ENCODE measurements at places on chromosomes 3 and 15. TPM values are rescaled to one million over a fixed set of nuclear protein-coding genes. Genes with fewer than 3 reads are reported as not detected.

Gene ARHGEF26
- 3.3 TPM for total RNA-seq

Gene GPR87
- total RNA-seq: not detected

Gene ECE2
- 0.24 TPM for total RNA-seq

Gene CD47
- total RNA-seq: 81.3 TPM

Gene CPNE9
- not detected for total RNA-seq

Gene RASGRF1
- total RNA-seq: 0.14 TPM

Gene C3orf20
- 0.21 TPM for total RNA-seq

Gene RBP2
- total RNA-seq: 0.67 TPM

Gene GPR149
- total RNA-seq: not detected

Gene GOLGA8J
- not detected for total RNA-seq

Gene LRRC58
- total RNA-seq: 11.3 TPM

- no peak for DNase-seq
Measured at GRCh38 chr3:108320746-108321350, 24.5 kb downstream of the HHLA2 start.

DNA sequence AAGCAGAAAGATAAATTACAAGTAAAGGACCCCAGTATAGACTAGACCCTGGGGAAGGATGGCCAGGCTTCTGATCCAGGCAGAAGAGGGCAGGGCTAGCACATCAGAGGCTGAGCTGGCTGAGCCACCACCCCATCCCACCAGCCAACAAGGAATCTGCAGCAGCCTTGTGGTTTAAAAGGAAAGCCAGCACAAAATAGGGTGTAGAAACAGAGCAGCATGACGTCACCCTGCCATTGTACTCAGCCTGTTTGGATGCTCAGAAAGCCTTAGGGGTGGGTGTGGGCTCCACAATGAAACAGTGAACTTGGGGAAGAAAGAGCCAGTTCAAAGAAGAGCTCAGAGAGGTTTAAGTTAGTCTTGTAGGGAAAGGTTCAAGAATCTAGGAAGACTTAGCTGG is 28.2 kb downstream of the DUOX1 start:
- DNase-seq: no peak

DNA sequence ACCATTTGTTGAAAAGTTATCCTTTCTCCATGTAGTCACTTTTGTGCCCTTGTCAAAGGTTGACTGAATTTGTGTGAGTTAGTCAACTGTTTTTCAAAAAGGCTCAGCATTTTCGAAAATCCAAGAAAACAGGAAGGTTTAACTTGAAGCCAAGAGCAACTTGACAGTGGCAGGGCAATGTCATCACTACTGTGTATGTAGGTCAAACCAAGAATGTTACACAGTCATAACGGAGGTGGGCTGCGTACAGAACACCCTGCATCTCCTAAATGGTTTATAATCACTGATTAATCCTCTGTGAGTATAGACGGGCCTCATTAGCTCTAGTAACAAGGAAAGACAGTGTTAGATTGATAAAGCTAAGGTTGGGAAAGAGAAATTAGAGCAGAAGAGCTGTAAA is 1064.9 kb downstream of the FHIT start:
- DNase-seq: no peak

- DNase-seq: no peak
Measured at GRCh38 chr3:65376426-65376825, 662.3 kb downstream of the MAGI1 start.

GRCh38 chr3:27093771-27094170 is 275.4 kb downstream of the NEK10 start:
- DNase-seq: no peak

- no peak for DNase-seq
Measured at GRCh38 chr15:93973287-93973686, 258.1 kb upstream of the MCTP2 start.

DNA sequence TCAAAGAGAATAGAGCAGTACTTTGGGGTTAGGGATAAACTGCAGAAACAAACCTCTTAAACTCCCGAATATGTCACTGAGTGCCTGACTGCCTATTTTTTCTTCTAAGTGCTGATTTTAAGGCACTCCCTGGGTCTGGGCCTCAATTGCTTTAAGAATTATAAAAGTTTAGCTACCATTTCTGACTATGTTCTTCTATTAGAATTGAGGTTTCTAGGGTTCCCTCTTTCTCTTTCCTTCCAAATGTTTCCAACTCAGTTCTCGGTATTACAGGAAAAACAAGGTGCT is 28.9 kb downstream of the PLS1 start:
- no peak for DNase-seq

DNA sequence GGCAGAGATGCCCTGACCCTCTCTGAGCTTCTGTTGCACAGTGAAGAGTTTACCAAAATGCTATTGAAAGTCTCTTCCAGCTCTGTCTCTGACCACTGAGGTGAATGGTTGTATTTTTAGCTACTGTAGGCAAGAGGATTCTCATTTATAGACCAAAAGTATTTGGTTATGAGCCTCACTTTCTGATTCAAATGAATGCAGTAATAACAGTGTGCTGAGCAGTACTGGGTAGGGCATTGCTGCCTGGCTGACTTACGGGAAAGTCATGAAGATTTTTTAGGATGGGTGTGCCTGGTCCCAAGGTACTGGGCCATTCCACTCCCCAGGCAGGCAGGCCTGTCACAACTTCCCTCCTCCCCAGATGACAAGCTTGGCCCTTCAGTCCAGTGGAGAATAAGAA is 15.5 kb downstream of the PLA1A start:
- DNase-seq: no peak

DNA sequence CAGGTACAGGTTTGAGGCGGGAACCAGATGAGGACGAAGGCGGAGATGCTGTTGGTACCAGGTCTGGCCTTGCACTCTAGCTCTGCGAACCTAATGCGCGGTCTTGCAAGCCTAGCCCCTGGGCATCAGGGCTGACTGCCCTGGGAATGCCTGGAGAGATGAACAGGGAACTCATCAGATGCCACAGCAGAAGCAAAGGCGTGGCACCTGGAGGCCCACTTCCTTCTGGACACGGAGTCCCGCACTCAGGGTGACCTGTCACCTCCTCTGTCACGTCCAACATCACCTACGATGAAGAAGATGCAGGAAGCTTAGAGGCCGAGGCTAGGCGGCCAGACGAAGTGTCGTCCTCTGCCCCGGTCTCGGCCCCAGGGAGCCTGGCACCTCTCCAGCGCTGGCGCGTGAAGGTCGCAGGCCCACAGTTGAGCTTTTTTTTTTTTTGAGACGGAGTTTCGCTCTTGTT is 9.4 kb downstream of the RPLP1 start:
- DNase-seq: peak; percentile 72

DNA sequence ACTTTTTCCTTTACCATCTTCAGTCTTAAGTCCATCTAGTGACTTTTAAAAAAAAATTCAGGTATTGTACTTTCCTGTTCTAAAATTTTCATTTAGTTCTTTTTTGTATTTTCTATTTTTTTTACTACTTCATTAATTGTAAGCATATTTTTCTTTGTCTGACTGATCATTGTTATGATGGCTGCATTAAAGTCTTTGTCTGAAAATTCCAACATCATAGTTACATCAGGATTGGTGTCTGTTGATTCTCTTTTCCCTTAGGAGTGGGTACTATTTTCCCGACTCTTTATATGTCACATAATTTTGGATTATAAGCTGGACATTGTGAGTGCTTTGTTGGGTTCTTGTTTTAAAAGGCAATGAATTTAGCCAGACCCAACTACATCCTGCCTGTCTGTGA is 34.9 kb upstream of the POLR2M start:
- no peak for DNase-seq

GRCh38 chr3:107184375-107184774 is 192.9 kb upstream of the CCDC54 start:
- DNase-seq: no peak

DNA sequence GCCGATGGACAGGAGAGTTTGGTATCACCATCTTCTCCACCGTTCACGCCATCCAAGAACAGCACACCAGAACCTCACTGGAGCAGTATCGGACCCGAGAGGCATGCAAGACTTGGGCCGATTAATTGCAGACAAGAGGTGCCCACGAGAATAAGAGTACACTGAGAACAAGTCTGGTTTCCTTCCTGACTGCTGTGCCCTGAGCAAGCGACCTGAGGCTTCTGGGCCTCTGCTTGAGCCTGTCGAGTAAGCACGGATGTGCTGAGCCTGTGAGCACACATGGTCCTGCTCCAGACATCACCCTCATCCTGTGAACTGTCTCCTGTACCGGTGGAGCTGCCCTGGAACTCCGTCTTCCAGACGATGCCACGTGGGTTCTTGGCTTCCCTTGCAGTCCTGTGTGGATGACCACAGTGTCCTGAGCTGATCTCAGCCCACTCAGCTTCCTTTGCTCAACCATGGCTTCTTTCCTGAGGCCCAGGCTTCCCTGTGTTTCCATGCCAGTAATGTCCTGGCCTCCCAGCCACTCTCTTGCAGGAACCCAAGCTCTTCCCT is 34.3 kb upstream of the SNRPA1 start:
- no peak for DNase-seq

DNA sequence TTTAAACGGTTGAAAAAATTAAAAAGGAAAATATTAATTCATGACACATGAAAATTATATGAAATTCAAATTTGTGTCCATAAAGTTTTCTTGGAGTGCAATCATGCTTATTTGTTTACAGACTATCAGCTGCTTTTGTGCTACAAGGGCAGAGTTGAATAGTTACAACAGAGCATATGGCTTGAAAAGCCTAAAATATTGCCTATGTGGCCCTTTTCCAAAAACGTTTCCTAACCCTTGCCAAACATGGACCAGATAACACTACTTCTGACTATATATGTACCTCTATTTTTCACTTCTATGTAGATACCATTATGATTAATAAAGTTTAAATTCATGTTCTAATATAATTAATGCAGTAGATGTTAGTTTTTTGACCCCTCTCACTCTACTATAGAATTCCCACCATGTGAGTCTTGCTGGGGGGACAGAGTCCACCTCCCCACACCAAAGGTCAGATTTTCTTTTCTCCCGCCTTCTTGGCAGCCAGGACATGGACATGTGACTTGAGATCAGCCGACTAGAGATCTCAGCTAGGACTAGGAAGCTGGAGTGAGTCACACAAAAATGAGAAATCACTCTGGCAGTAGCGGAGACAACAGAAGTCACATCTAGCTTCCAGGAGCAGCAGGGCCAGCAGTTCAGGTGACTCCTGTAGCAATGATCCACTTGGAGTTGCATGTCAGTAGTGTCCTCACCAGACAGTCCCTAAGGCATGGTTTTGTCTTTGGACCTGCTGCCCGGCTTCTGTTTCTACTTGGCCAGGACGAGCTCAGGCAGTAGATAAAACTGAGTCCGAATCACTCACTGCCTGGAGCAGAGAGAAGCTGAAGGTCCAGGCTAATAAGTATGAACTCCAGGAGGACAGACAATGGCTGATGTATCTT is 22.4 kb downstream of the CIAO2A start:
- DNase-seq: no peak

DNA sequence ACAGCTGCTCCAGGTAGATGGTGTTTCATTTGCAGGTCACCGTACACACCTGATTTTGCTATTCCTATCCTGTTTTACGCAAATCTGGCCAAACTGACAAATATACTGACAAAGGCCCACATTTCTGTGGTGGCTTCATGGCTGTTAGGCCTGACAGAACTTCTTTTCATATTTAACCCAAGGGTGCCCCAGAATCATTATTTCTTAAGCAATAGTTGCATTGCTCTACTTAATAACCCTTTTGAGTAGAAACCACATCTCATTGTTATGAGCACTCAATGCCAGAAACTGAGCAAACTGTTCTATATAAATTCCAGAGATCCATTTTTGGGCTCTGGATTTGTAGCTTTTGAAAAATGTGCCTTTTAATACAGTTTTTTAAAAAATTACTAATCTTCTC is 19.4 kb downstream of the ASTE1 start:
- DNase-seq: no peak

GRCh38 chr15:75030424-75030823 is 7.0 kb downstream of the PPCDC start:
- DNase-seq: no peak

- no peak for DNase-seq
Measured at GRCh38 chr3:104080088-104080626, 1286.6 kb upstream of the ALCAM start.

DNA sequence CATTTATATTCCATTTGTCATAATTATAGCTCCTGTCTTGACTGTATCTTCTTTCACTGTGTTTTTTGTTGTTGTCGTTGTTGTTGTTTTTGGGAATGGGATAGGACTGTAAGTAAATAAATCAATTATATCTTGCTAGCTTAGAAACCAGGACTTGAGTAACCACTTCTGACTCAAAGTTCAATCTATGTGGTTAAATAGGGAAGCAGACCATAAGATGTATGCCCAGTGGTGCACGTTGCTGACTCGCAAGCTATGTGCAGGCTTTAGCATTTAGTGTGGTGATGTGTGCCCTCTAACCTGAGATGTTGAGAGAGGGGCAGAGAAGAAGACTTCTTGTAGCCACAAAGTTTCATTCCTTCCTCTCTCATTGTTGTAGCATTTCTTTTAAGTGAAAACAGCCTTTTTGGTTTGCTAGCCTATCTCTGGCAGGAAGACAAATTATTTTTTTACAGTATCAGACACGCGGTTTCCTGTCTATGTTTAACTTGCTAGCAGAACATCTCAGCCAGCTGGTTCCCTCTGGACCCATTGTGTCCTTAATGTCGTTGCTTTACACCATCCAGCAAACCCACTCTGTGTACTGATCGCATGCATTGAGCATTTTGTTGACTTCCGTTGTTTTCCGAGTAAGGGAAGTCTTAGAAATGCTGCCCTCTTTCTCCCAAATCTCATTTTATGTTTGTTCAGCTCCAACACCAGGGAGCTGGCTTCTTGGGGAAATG is 52.1 kb downstream of the TGFBR2 start:
- no peak for DNase-seq

GRCh38 chr15:27902680-27903385 is 196.3 kb downstream of the OCA2 start:
- no peak for DNase-seq

DNA sequence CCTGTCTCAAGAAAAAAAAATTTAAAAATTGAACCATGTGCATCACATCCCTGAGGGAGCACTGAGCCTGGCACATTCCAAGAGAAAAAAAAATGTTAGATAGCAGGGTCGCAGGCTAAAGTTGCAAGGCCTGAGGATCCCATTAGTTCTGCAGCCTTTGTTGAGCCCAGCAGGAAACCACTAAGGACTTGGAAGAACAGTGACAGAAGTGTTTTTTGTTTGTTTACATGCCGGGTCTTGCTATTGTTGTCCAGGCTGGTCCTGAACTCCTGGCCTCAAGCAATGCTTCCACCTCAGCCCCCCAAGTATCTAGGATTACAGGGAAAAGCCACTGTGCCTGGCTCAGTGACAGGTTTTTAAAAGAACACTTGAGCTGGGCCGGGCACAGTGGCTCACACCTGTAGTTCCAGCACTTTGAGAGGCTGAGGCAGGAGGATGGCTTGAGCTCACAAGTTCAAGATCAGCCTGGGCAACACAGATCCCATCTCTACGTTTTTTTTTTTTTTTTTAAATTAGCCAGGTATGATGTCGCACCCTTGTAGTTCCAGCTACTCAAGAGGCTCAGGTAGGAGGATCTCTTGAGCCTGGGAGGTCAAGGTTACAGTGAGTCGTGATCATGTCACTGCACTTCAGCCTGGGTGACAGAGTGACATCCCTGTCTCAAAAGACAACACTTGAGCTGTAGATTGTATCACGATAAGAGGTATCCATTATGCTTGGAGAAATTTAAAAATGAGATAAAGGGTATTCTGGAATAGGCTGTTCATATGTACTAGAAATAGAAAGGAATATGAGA is 15.2 kb downstream of the CHAC1 start:
- no peak for DNase-seq
